ENCODE measurements at places on chromosomes 6 and 20.
A peak's percentile ranks its signal among the peaks of the same experiment; 100 is the strongest.

- peak; percentile 52 for DNase-seq
Observed at GRCh38 chr6:44264154-44265006, 971 bp downstream of the NFKBIE start.

GRCh38 chr6:158905277-158905676, 86.1 kb upstream of the EZR start:
- no peak for DNase-seq

- no peak for DNase-seq
Observed at GRCh38 chr6:131791476-131791875, 16.3 kb upstream of the ENPP1 start.

- no peak for DNase-seq
Observed at GRCh38 chr20:3431109-3431508, 23.6 kb upstream of the DNAAF9 start.

GRCh38 chr6:53930330-53930729, 135.5 kb downstream of the LRRC1 start:
- DNase-seq, result no peak

DNA sequence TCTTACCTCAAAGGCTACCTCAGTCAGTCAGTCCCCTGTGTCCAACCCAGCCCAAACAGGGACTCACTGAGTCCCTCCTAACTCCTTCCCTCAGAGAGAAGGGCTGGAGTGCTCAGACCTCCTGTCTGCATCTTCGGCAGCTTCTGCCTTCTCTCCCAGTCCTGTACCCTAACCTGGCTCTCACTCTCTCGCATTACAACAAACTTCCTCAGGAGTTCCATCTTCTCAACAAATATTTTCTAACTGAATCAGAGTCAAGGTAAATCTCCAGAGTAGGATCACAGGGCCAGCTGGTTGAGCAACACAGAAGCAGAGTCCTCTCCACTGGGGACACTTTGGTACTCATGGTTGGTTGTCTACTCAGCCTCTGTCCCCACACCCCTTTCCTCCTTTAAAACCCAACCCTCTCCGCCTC, 92.3 kb downstream of the MRPL14 start:
- no peak for DNase-seq

DNA sequence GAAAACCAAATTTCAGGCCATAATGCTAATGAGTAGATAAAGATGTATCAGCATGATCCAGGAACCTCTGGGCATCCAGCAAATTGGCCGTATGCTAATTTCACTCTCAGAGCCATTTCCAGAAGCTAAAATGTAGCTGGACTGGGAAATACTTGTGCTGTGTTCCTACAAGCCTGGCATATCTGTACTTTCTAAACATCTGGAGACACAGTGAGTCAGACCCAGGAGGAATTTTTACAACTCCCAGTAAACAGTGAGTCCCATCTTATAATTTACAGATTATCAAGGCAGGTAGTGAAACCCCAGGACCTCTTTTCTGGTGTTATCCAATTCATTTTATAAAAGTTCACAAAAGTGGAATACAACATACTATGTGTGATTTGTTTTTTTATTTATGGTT, 683.0 kb upstream of the ADGRB3 start:
- no peak for DNase-seq

DNA sequence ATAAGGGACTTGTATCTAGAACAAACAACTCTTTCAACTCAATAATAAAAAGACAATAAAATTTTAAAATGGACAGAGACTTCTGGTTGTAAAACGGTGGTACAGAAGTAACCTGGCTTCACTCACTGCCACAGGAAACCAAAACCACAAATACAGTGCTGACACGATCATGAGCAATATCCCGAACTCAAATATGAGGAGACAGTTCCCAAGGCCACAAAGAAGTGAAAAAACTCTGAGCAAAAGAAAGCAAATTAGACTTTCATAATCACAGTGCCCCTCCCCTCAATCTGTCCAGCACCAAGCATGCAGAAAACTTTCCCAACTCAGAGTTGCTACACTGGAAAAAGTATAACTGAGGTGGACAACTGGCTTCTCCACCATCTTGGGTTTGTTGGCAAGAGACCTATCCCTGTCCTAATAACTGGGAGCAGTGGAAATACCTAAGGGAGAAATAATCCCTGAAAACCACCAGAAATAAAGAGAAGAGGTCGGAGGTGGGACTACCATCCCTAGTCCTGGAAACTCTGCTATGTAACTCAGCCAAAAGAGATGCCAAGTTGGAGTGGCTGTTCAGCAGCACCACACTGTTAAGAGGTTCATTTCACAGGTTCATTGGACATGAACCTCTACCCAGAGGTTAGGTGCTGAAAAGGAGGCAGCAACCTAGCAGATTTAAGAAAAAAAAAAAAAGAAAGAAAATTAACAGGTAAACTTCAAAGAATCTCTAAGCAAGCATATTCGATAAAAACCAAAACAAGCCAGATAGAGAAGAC, 55.5 kb downstream of the REV3L start:
- no peak for DNase-seq

DNA sequence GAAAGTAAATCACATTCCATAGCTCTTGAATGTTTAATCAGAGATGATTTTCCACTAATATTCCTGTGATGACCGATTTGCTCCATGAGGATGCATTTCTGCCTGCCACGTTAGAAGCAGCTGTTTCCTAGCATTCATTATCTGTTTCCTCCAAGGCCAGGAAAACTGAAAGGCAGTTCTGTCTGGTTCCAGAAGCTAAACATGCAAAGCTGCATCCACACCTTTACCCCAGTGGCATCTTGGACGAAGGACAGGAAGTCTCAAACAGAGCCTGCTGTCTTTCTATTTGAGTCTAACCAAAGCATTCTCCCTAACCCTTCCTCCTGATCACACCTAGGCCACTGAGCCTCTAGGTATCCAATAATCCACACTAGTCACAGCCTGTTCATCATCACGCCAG, 27.6 kb downstream of the CNKSR3 start:
- no peak for DNase-seq

DNA sequence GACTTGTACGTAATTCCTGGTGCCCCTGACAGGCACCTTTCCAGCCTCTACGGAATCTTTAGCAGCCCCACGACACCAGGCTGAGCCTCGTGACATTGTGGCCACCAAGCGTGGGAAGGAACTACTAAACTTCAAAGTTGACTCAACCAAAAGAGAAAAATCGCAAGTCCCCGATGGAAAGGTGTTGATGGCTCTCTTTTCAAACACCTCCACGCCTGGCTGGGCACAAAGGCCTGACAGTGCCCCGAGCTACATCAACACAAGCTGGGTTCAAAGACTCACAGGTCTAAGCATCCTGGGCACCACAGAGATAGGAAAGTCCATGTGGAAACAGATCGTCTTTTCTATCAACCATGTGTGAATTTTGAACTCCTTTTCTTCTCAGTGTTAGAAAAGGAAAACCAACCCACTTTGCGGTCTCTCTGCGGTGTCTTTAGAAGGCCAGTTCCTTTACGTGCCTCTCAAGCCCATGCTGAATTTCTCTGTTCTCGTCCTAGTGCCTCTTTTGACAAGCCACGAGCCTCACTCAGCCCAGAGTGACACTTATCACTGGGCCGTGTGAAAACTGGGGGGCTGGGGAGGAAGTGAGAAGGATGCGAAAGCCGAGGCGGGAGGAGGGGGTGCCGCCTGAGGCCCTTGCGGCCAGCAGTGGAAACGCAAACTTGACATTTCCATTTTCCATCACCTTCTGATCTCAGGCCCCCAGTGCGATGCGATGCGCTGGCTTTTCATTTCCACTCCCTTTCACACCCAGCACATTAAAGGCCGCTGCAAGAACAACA, 59.4 kb downstream of the GFOD1 start:
- no peak for DNase-seq

DNA sequence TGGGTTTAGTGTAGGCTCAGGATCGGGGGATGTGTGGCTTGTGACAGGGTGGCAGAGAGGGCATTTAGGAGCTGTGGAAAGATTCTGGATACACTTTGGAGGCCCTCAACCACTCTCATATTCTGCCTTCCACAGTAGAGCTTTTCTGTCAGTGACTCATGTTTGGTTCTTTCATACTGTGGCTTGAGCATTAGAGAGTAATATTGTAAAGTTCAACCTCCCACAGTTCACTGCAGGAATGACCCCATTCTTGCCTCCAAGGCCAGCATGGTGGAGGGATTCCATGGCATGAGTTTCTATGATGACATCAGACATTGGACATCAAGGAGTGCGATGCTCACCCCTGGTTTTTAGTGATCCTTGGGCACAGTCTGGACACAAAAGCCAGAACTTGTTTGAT, 50.9 kb downstream of the DTD1 start:
- DNase-seq, result no peak

DNA sequence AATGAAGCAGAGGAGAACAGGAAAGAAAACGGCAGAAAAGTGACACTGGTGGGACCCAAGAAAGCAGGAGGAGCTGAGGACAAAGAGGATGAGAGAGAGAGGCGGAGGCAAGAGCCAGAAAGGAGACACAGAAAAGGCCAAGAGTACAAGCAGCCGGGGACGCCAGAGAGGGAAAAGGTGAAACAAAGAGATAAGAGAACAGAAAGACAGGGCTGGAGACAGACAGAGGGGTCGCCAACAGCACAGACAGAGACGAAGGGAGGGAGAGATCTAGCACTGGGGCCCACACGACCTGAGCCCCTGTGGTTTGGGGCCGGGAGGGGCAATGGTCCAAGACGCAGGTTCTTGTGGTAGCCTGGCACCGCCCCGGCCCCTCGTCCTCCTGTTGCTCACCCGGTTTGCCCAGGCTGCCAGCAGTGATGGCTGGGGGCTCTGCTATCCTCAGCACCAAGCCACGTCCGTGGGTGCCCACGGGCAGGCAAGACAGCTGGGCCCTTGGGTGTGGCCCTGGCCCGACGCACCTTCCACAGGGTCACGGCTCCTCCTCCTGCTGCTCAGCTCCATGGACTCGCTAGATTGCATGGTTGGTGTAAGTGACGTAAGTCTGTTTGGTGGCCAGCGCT, 123.5 kb downstream of the GRM4 start:
- no peak for DNase-seq

- DNase-seq, result no peak
Observed at GRCh38 chr6:4085332-4085700, 6.4 kb upstream of the FAM217A start.

DNA sequence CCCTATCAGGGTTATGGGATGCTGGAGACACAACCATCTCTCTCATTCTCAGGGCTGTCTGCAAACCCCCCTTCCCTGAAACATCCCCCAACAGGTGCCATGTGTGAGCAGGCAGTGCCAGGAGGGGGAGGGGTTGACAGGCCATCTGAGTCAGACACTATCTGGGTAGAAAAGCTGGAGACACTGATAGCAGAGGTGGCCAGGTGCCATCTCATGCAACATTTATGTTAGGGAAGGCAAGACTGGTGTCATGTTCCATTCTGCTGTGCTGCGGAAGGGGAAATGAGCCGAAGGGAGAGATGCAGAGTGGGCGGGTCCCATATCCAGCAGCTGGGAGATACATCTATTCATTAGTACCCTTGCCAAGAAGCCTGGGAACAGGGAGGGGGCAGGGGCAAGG, 3.5 kb downstream of the LHFPL5 start:
- DNase-seq, result no peak

GRCh38 chr20:36541768-36542488, 609 bp downstream of the MYL9 start:
- DNase-seq, result no peak
